ENCODE measurements at places on chromosomes 12 and 14.

- no peak for DNase-seq
Observed at GRCh38 chr12:95083471-95083870, 10.1 kb upstream of the NR2C1 start.

- DNase-seq = peak; percentile 68
Observed at GRCh38 chr14:91228112-91229004, 16.1 kb downstream of the GPR68 start.

GRCh38 chr12:116266631-116267349 lies 10.7 kb downstream of the MED13L start:
- DNase-seq = no peak

- no peak for DNase-seq
Observed at GRCh38 chr12:92938018-92938417, 8.9 kb upstream of the EEA1 start.

DNA sequence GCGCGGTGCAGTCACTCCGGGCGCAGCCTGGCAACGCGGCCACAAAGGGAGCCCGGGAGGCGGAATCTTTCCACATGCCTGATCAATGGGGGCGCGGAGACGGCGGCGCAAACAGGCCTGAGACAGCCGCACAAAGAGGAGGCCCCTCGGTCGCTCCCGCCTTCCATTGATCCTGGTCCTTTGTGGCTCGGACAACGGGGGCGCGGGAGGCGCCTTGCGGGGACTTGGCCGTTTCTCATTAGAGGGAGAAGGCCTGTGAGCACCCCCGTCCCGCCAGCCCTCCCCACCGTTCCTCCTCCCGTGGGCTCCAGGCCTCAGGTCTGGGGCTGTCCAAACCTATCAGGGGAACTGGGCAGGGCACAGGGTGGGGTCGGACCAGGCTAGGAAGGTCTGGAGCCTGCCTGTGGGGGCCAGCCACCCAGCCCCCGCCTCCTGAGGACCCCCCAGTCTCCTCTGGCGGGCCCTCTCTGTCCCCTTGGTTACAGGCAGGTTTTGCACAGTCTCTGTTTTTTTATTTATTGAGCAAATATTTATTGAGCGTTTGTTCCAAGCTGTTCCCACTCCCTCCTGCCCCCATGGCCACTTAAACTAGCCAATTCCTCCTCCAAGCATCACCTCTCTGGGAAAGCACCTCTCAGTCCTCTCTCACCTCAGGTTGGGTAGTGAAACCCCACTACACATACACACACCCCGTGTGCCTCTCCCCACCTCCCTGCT lies 29.0 kb upstream of the MSI1 start:
- no peak for DNase-seq

- no peak for DNase-seq
Observed at GRCh38 chr14:102799684-102800562, 22.7 kb downstream of the TRAF3 start.

GRCh38 chr14:101969481-101969880 lies 5.1 kb downstream of the DYNC1H1 start:
- no peak for DNase-seq

DNA sequence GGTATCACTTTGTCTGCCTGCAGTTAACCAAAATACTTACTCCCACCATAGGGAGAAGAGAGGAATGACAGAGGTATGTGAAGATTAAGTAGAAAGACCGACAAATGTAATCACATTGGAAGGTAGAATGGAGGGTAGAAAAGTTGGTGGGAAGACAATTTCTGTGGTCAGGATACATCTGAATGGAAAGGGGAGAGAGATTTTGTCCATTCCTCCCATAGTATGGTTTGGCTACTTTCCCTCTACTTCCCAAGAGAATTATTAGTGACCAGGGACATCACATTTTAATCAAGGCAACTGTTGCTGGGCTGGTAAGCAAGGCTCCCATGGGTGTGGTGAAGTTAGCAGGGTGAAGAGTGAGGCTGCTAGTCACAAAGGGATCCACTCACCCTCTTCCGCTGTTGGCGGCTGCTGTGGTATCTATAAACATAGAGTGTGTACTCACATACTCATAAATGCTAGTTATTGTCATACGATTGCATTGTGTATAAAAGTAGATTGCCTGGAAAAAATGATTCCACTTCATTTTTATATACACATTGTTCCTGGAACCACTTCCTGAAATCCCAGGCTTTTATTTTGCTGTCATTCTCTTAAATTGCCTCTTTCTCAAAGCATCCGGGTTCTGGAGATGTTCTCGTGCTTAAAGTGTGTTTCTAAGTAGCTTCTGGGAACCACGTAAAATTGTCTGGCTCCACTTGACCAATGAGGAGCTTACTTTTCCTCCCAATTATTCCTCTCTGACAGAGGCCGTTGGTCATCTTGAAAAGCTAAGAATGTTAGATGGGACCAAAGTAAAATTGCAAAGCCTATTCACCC lies 413.1 kb downstream of the ZFP36L1 start:
- DNase-seq = no peak

DNA sequence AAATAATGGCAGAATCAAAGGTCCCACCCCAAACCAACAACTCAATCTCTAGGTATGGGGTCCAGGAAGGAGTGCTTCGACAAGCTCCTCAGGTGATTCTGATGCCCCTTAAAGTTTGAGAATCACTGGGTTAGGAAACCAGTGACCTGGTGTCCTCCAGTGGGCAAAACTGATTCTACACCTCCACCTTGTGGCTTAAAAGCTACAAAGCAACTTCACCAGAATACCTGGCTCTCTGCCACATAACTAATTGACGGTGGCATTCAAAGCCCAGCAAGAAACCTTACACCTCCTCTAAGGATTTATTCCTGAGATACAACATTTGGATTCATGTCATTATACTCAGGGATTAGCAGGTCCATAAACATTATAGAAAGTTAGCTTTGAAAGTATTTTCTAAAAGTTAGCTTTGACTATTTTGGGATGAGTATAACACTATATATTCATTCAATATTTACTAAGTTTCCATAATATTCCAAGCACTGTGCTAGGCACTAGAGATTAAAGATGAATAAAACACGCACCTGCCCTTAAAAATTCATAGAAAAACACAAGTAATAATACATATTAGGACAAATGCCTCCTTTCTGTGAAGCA lies 45.4 kb downstream of the DCAF5 start:
- DNase-seq = no peak

DNA sequence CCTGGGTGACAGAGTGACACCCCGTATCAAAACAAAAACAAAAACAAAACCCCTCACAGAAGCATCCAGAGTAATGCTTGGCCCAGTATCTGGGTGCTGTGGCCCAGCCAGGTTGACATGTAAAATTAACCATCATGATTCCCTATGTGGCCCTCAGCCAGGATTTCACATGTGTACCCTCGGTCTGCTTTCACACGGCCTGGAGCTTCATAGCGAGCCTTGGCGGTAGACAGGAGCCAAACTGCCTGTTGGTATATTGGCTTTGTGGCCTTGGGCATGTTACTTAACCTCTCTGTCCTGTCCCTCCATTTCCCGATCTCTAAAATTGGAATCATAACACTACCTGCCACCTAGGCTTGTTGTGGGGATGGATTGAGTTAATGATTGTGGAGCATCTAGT lies 65.5 kb downstream of the ADCK1 start:
- no peak for DNase-seq

DNA sequence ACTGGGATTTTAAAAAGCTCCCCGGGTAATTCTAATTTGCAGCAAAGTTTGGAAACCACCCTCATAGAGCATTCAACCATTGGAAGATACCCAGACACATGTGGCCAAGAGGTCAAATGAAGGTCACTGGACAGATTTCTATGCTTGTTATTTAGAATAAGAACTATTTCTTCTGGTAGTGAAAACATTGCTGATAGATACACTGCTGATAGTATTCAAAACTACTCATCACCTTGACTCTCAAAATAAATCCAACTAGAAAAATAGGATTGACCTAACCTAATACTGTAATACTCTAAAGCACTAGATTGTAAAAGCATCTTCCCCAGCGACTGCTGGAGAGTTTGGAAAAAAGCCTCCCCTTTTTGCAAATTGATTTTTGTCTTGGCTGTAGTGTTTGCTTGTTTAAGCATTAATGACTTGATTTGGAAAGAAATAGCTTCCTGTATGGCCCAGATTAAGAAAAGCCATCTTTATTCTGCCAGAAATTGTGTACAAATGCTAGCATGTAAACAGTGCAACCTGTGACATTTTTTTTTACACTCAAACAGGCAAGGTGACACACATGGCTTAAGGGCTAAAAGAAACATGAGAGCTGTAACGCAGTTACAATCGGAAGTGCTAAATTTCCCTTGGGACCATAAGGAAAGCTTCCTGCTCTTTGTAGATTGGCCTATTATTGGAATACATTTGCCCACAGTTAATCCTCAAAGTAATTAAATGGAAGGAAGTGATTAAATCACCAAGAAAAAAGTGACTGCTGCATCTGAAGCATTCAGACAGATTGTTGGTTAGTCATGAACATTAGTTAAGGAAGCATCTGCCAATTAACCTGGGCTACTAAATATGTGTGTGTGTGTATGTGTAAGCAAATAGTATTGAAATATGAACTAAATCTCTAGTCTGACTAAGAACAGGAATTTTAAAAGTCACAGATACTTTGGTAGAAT lies 356.5 kb upstream of the ATP2B1 start:
- DNase-seq = no peak

DNA sequence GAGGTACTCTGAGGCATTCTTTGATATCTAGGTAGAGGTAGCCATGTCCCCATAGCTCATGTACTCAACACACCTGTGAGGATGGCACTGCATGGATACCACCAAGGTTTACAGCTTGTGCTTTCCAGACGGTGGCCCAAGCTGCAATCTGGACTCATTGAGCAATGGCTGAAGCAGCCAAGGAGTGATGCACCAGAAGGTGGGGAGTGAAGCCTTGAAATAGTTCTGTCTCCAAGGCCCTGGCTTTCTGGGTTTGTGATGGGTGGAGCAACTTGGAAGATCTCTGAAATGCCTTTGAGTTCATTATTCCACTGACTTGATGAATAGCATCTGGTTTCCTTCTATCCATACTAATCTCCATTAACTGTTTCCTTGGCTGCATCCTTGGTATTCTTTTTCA lies 290.0 kb upstream of the NOVA1 start:
- no peak for DNase-seq

- DNase-seq = no peak
Observed at GRCh38 chr14:72916174-72916573, 10.1 kb upstream of the DCAF4 start.

GRCh38 chr14:101561145-101561896 lies at the start of gene DIO3:
TSS of gene DIO3 (plus strand) at chr14:101561495.
- DNase-seq = no peak

- peak; percentile 53 for DNase-seq
Observed at GRCh38 chr14:93115069-93115820, 480 bp downstream of the ITPK1 start.

GRCh38 chr12:9144730-9145106 lies 29.0 kb upstream of the A2M start:
- DNase-seq = no peak

DNA sequence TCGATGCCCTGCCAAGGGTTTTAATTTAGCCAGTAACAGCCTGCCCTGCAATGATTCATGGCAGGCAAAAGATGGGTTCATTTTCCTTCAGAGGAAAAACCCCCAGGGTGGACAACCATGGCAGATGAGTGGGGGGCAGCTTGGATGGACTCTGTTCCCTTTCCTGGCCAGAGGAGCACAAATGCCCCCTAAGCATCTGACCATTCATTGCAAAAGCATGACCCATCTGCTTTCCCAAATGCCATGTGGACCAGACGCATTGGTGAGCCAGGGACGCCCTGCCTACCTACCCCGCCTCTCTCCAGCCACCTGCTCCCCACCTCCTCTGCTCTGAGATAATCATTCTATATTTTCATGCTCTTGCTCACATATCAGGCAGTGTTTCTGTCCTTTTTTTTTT lies 281.9 kb downstream of the DPF3 start:
- DNase-seq = no peak

GRCh38 chr14:35940291-35940690 lies 114.2 kb downstream of the BRMS1L start:
- no peak for DNase-seq

GRCh38 chr12:6323340-6323994 lies 13.0 kb downstream of the PLEKHG6 start:
- no peak for DNase-seq

- no peak for DNase-seq
Observed at GRCh38 chr12:65168681-65169319, 583 bp upstream of the LEMD3 start.

- DNase-seq = no peak
Observed at GRCh38 chr12:4992871-4993270, 50.8 kb upstream of the KCNA5 start.

DNA sequence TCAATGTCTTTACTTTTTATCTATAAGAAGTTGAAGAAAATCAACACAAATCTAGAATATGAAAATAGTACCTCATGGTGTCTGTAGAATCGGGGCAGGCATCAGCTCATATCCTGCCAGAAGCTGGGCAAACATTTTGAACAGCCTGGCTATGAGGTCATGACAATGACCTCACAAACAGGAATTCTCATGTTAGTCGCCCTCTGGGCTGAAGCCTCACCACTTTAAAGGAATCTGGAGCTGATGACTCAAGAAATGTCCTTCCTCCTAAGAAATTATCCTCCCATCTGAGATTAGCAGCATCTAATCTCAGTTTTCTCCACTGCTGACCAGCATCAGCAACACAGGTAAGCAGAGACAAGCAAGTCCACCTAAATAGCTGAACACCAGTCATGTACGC lies 27.1 kb downstream of the CLIP1 start:
- no peak for DNase-seq

DNA sequence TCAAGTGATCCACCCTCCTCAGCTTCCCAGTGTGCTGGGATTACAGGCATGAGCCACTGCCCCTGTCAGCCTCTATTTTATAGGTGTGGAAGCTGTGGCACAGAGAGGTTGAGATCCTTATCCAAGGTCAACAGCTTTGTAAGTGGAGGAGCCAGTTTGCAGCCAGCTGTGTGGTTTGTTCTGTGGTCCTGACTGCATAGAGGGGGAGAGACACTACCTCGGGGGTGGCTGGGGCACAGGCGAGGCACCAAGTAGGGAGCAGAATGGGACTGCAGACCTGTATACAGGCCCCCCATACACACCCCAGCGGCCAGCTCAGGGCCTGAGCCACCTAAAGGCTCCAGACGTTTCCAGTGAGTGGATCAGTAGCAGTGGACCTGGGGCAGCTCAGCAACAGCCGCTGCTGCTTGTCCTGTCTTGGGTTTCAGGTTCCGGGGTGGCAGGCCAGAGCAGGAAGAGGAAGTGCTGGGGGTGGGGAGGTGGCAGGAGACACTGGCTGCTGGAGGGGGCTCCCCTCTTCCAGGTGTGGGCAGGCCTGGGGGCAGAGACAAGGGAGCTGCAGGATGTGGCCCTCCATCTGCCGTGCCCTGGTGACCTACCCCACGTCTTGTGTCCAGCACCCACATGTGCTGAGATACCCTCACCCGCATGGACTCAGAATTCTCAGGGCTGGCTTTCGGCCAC lies 11.0 kb downstream of the ORAI1 start:
- no peak for DNase-seq
